ENCODE measurements at places on chromosomes 2 and 18.

DNA sequence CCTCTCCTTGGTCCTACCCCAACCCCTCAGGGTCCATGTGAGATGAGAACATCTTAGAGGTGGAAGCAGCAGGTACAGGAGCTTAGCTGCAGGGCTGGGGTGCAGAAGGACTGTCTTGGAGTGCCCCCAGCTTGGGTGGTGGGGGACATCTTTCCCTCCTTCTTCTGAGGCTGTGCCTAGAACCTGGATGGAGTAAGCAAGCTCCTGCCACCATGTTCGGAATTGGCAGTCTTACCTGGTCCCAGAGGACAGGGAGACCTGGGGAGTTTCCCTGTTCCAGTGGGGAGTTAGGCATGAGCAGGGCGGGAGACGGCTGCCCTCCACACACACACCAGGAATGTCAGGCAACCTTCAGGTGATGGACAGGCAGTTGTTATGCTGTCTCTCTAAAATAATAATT is 131.0 kb upstream of the COPS8 start:
- DNase-seq, result no peak

DNA sequence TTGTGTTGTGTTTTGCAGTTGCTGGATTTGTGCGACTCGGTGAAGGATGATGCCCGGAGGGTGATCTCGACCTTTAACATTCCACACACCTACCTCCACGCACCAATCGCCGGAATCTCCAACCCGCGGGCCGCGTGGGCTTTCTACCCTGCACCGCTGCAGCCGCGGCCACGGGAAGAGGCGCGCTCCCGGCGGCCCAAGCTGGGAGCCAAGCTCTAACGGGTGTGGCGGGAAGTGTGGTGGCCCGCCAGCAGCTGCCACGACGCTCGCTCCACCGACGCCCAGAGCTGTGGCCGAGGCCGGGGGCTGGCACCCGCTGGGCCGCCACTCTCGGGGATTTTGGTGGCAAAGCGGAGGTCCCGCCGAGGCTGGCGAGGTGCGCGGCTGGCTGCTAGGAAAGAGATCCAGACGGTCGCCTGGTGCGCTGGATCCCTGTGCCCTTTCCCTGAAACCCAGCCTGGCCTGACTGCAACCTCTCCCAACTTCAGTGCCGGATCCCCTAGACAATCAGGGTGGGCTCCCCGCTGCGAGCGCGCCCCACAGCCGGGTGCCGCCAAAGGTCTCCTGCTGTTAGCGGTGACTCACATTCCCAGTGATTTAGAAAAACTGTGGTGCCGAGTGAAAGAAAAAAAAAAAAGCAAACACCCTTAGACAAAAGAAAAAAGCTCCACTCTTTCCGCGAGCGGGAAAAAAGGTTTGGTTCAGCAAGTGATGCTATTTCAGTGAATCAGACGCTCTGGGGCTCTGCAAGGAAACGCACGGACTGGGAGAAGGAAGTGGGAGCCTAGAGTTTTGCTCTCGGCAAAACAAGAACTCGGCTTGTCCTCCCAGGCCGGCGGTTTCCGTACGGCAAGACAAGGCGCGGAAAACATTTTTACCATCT is 2.9 kb upstream of the BCL2L11 start:
- no peak for DNase-seq

DNA sequence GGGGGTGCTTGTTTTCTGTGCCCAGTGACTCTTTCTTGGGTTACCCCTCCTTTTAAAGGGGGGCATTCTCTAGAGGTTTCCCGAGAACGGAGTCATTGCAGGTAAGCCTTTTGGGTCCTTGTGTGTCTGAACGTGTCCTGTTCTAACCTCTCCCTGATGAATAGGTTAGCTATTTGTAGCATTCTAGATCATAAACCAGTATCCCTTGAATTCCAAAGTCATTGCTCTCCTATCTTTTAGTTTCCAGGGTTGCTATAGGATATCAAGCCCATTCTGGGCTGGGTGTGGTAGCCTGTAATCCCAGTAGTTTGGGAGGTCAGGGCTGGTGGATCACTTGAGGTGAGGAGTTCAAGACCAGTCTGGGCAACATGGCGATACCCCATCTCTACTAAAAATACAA is 65.9 kb upstream of the YWHAQ start:
- DNase-seq, result no peak

- DNase-seq, result no peak
Measured at GRCh38 chr18:38459131-38459994, 893.8 kb upstream of the CELF4 start.

GRCh38 chr2:212843409-212844199 is 305.0 kb upstream of the ERBB4 start:
- no peak for DNase-seq

- DNase-seq, result no peak
Measured at GRCh38 chr2:16713011-16713423, 47.4 kb upstream of the CYRIA start.

DNA sequence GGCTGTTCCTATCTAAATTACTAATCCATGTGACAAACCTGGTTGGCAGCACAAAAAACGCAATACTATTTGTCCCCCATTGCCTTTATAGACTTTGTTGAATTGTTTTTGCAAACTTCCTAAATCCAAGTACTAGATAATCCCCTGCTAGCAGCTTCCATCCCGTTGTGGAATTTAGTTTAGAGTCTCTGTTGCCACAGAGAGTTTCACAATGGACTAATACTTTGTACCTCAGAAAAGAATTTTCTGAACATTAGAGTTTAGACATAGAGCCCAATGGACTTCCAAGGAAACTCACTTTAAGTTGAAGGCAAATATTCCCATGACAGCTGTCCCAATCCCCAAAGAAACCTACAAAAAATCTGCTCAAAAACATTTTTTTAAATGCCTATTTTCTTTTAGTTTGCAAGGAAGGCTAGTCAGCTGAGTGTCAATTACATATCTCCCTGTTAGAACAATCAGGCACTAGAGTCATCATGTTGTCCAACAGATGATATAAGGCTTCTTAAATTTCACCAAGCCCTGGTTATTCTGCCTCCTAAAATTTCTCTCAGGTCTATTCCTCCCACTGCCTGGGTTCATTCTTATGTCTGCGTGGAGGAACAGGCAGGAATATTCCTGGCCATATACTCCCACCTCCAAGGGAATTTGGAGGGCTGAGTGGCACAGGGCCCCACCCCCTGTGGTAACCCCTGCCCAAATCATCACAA is 27.2 kb downstream of the RNF152 start:
- no peak for DNase-seq

Measured in CD4-positive, alpha-beta T cell treated with Interleukin-4 for 4 hours (primary cell).